CD4-positive, alpha-beta T cell treated with Interleukin-6 at 100 ng/mL for 8 hours (primary cell): ENCODE measurements at places on chromosomes 1 and 21.

- no peak for DNase-seq
Measured at GRCh38 chr1:1600861-1601563, 1.1 kb upstream of the FNDC10 start.

DNA sequence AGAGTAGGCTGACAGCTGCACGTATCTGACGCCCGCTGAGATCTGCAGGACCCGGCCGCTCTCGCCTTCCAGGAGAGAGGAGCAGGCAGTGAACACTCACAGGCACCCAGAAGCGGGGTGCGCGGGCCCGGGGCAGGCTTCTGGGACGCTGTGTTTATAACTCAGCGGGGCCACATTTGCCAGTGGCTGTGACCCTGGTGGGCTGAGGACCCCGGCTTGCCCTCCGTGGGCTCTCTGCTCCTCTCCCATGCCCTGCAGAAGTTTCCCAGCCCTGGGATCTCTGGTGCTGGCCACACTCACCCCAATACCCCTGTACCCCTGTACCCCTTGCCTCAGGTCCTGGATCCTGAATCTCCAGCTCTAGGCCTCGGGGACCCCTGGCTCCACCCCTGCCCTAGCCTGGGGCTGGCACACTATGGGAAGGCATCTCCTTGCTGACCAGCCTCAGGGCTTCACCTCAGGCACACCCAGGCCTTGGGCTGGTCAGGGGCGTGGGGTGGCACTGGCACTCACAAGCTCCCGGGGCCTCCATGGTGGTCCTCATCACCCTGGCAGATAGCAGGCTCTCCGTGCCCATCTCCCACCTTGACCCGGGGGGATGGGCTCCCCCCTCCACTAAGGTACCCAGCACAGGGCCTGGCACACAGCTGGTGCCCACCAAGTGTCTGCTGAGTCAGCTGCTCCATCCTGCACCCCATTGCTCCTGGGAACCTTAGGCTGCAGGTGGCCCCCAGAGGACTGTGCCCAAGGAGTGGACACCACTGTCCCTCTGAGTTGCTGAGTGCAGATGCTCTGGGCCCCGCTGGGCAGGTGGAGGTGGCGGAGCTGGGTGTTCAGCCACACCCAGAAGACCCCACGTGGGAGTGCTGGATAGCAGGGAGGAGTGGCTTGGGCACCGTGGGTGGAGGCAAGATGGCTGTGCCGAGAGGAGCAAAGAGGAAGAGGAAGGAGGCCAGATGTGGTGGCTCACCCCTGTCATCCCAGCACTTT lies 32.4 kb downstream of the MORN1 start:
- no peak for DNase-seq

DNA sequence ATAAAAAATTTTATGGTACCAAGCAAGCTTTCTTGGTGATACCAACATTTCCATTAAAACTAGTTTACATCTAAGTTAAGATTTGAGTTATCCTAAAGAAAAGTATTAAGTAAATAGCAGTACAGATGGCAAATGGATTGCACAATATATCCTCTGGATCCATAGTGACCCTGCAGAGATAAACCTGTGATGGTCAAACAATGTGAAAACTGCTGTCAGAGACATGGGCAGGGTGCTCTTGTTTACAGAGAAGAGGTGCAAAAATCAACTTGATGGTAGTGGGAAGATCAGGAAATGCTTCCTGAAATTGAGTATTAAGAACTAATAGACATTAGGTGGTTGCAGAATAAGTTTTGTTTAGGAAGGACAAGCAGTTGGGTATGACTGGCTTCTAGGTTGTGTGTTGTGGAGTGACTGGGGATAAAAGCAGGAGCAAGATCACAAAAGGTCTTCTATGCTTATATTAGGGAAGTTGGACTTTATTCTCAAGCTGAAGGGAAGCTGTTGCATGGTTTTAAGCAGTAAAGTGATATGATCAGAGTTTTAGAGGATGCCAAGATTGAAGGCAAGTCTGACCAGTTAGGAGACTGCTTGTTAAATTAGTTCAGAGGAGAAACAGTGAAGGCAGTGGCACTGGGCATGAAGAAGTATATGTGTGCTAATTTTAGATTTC lies 9.9 kb downstream of the TTC3 start:
- no peak for DNase-seq

- DNase-seq = no peak
Measured at GRCh38 chr1:6948416-6948815, 163.2 kb downstream of the CAMTA1 start.

GRCh38 chr1:17579951-17580939 lies 40.7 kb downstream of the ARHGEF10L start:
- DNase-seq = no peak

DNA sequence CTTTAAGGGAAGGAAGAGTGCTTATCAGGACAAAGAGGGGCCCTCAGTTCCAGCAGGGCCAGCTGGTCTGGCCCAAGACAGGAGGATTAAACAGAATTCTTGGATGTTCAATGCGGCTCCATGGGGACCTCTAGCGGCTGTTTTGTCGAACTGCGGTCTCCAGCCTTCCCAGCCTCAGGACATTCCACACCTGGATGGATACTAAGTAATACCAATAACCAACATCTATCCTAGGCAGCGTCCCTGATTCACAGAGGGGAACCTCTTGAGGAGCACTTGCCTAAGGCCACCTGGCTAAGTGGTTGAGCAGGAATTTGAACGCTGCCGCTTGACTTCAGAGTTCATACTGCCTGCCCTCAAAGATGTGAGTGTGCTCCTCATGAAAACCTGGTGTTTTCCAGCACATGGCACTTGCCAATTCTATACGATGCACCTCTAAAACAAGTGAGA lies 15.5 kb upstream of the CD247 start:
- peak; percentile 58 for DNase-seq

- no peak for DNase-seq
Measured at GRCh38 chr1:68180441-68181164, 51.7 kb downstream of the WLS start.

- DNase-seq = no peak
Measured at GRCh38 chr1:164320790-164321731, 237.9 kb upstream of the PBX1 start.
